ENCODE measurements at places on chromosomes 13 and 19. TPM values are rescaled to one million over a fixed set of nuclear protein-coding genes. Genes with fewer than 3 reads are reported as not detected.

Gene ZNF865
- total RNA-seq = 13.6 TPM

GRCh38 chr13:70128098-70128497 lies 19.8 kb upstream of the KLHL1 start:
- no peak for DNase-seq

DNA sequence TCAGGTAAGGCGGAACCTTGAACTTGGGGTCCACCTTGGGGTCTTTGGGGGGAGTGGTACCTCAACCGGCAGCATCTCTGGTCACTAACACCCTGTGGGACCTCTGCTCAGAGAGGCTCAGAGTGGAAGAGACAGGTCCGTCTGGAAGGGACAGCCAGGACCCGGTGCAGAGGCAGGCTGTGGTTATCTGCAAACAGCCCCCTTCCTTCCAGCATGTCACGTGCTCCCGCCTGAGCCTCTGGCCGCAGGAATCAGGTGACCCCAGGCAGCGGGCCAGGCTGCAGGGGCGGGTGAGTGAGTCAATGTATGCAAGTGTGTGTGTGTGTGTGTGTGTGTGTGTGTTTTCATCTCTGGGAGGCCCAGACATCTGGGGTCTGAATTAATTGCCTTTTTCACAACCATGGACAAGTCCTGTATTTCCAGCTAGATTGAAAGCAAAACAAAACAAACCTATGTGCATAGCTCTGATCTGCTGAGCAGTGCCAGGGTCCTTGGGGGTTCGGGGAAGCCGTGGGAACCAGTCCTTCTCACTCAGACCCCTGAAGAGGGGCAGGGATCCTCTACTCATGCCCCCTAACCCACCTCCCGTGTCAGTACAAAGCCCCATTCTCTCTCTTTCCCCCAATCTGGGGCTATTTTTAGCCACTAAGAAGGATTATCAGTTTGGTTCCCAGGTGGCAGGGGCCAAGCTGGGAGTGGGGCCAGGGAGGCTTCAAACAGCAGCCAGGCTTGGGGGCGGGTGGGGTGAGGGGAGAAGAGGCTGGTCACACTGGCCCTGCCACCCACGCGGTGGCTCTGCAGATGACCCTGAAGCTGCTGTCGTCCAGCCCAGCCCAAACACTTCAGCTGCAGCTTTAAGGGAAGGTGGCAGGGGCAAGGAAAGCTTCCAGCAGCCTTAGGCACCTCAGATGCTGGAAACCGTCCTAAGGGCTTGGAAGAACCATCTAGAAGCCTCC lies 31.4 kb downstream of the CERS4 start:
- peak; percentile 93 for DNase-seq

GRCh38 chr19:50705422-50706019 lies 14.1 kb downstream of the SHANK1 start:
- no peak for DNase-seq

Gene CABP5
- not detected for total RNA-seq

DNA sequence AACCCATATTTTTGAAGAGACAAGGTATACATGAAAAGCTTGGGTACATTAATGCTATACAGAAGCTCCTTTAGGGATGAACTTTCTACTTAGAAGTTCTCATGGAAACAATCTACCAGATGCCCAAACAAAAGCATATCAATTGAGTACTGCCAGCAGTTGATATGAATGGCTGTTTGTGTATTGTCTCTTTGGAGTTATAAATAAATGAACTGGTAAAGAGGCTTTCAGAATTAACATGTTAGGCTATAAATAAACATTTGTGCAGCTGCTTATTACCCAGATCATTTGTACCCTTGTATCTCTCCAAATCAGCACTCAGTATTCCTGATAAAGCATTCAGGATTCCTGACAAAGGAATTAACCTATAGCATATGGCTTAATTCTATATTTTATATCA lies 418.9 kb downstream of the FGF14 start:
- no peak for DNase-seq

DNA sequence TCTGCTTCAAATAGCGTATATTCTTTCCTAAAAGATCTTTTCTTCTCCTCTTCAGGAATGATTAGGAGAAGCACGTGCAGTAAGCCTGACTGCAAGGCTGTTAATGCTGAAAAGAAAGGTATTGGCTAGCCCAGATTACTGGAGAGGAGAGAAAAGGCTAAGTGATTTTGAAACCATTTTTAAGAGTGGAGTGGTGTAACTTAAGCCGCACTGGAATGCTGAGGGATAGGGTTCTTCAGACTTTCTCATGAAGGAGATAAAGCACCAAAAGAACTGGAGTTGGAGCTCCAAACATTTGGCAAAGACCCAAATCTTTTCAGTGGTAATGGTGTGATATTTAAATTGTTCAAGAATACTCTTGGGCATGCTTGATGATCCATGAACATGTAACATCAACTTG lies 388.3 kb downstream of the COG6 start:
- no peak for DNase-seq

DNA sequence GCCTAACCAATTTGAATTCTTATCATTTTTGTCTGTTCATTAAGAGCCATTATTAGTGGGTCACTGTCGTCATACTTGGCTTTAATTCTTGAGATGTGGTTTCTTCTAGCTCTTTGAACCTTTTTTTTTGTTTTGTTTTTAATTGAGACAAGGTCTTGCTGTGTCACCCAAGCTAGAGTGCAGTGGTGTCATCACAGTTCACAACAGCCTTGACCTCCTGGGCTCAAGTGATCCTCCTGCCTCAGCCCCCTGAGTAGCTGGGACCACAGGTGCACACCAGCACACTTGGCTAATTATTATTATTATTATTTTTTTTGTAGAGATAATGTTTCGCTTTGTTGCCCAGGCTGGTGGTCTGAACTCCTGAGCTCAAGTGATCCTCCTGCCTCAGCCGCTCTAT lies 25.8 kb upstream of the LDLR start:
- no peak for DNase-seq

DNA sequence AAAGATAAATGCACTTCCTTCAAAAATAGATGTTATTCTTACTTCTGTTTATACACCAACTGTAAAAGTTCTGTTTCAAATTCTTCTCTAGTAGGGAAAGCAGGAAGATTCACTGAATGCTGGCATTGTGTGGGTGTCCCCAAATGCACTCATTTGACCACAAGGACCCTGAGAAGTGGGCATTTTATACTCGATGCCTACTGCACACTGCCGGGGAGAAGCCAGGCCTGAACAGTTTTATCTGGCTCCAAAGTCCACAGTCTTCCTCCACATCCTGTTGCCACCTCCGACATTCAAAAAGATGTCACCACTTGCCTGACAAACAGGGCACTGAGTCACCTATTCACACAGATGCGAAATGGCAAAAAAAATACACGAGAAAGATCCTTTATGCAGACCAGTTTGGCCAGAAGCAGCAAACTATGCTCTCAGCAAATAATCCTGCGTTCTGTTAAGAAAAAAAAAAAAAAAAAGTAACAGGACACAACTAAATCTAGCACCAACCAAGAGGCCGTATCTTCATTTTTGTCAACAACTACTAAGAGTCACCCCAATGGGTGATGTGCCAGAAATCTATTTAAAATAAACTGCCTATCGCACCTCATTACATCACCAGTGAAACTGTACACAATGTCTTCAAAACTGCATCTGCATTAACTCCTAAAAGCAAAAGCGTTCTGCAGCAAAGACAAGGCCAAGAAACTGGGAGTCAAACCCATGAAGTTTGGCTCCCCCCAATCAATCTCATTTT lies 6.2 kb downstream of the ZC3H4 start:
- no peak for DNase-seq

- DNase-seq = no peak
These were observed 65.5 kb downstream of the EPSTI1 start for GRCh38 chr13:42926555-42926954.

DNA sequence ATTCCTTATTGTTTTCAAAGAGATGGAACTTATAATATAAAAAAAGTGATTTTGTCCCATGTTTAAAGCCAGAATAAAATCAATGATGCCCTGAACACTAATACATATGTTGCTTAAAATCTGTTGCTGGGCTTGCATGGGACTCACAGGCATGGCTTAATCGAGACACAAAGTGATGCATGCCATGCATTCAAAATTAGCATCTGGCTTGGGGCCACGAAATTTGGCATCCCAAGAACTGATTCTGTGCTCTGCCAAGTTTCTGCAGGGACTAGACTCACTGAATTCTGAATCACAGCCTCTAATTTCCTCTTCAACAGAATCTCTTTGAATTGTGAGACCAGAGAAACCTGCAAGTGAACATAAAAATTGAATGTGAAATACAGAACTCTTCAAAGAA lies 109.2 kb downstream of the PCDH17 start:
- no peak for DNase-seq

- no peak for DNase-seq
These were observed 42.0 kb upstream of the TM9SF2 start for GRCh38 chr13:99459099-99459850.

DNA sequence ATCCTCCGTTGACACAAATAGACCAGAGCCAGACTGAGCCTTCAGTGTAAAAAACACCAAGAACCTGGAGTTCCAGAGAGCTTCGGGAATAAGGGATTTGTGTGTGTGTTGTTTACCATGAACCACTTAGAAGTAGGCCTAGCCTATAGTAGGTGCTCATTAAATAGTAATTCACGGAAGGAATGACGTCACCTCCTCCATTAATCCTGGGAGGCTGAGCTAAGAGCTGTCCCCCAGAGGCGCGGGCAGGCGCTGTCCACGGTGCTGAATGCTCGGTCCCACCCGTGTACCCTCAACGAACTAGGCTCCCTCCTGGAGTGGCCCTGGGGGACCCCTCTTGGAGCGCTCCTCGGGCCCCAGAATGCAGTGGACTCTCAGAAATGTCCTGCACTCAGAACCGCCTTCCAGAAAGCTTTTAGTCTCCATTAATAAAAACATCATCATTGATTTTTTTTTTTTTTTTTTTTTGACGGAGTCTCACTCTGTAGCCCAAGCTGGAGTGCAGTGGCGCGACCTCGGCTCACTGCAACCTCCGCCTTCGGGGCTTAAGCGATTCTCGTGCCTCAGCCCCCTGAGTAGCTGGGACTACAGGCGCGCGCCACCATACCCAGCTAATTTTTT lies 6.5 kb downstream of the UNC13A start:
- DNase-seq = no peak

Gene AMER2
- total RNA-seq = not detected

Gene ASPDH
- total RNA-seq = not detected

Gene PSG2
- not detected for total RNA-seq

DNA sequence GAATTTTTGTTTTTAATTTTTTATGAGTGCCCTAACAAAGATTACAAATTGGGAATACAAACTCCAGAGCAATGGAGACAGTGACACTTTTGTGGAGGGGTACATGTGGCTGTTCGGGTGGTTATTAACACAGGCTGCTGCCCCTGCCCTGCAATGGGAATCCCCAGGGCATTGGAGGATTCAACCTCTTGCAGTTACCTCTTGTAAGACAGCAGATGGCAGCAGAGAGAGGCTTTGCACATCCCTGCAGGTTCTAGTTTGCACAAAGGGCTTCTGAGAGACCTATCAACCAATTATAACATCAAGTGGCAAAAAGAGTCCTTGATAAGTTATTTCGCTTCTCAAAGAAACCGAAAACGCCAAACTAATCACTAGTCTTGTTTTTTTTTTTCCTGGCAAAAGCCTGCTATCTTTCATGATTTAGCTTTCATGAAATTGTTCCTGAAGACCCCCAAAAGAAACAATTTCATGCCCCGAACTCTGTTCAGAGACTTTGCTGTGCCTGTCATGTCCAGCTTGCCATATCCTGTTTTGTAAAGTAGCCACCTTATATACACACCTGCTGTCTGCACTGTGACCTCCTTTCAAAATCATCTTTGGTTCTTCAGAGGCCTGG lies 10.4 kb downstream of the GJB2 start:
- DNase-seq = no peak

- no peak for DNase-seq
These were observed 105.8 kb downstream of the SOX1 start for GRCh38 chr13:112172641-112173251.

- DNase-seq = no peak
These were observed 5.0 kb upstream of the MADCAM1 start for GRCh38 chr19:491146-491741.

- no peak for DNase-seq
These were observed 54.2 kb upstream of the PTPRS start for GRCh38 chr19:5394551-5395505.
